ENCODE measurements at places on chromosomes 2 and 18.

DNA sequence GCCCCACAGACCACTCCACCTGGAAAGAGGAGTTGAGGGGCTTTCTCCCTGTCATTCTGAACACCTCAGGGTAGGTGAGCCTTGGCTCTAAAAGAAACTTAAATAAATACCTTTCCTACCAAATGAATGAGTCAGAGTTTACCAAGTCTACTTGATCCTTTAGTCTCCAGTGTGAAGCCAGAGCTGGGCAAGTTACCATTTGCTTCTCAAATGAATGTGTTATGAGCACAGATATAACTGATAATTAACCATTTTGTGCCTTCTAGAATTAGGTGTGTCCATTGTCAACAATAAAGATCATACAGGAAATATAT is 347.7 kb downstream of the KIAA1328 start:
- DNase-seq: no peak

DNA sequence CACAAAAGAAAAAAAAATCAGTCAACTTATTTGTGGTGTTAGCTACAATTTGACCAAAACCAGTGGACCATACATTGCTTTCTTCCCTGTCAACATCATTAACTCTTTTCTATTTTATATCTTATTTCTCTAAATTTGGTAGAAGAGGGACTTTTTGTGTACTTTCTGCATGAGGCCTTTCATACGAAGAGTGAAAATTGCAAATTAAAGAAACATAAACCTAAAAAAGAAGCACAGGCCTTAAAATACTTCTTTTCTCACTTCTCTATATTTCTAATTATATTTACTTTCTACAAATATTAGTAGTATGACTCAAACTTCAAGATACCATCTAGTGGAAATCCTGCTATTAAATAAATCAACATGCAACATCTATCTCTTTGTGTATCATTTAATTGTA is 1073.4 kb upstream of the ZEB2 start:
- no peak for DNase-seq

- no peak for DNase-seq
Measured at GRCh38 chr2:238243496-238244076, 3.7 kb upstream of the HES6 start.

DNA sequence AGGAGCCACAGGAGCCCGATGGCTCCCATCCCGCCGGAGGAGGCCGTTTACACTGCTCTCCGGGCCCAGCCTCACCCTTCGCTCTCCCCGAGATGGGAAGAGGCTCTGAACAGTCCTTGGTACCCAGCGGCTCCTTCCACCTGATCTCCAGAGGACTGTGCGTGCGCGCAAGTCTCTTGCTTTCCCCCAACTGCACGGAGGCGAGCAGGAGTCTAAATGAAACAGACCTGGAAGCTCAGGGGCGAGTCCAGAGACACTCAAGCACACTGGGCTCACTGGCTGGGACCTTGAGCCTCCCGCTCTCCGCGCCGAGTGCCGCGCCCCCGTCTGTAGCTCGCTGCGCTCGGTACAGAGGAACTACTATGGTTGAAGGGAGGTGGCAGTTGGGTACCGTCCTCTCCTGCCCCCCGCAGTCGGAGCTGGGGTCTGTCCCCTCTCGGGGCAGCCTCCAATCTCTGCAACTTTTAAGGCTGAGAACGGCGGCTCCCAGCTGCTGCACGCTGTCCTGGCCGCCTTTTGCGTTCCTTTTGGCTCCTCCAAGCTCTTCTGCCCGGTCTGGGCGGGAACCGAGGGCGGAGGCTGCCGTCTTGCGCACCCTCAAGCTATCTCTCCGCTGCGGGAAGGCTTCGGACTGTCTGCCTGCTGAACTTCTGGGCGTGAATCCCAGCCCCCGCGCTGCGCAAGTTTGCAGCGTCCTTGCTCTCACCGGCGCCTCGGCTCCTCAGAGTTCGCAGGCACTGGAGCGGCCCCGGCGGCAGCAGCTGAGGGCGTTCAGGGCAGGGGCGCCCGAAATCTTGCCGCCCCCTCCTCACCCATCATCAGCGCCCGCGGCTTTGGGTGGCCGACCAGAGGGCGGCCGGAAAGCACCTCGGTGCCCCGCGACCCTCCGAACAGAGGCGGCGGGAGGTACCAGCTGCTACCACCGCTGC is 491 bp downstream of the ALK start:
- DNase-seq: no peak

DNA sequence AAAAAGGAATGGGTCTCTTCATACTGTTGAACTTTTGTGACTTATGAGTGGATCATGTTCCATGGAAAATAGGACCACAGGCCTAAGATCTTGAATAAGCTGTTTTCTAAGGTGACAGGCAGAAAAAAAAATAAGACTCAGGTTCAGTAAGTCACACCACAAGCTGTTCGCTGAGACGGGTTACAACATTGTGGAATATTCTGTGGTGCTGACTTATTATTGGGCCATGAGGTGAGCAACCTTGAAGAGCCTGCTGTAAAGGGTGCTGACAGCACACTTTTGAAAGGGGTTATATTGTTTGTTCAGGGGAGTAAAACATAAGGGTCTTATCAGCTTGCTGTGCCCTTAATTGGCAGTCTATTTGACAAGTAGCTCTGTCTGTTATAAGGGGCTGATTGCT is 439.8 kb upstream of the SLC14A2 start:
- DNase-seq: no peak

GRCh38 chr2:228105526-228106250 is 75.8 kb downstream of the SPHKAP start:
- no peak for DNase-seq

DNA sequence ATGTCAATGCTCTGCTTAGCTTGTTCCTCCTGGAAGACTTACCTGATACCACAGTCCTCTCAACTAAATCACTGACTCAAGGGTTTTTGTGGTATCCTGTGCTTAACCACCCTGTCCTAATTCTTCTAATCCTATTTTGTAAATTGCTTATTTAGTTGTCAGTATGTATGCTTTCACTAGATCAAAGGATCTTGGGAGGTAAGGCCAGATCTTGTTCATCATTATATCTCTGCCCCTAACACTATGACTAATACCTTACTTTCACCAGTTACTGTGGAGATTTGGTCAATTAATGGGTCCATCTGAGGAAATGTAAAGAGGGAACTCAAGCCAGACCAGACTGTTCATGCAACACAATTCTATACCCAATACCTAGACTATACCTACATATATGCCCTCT is 203.2 kb downstream of the GULP1 start:
- DNase-seq: no peak

GRCh38 chr2:145638675-145639074 is 1118.8 kb upstream of the ZEB2 start:
- DNase-seq: no peak

DNA sequence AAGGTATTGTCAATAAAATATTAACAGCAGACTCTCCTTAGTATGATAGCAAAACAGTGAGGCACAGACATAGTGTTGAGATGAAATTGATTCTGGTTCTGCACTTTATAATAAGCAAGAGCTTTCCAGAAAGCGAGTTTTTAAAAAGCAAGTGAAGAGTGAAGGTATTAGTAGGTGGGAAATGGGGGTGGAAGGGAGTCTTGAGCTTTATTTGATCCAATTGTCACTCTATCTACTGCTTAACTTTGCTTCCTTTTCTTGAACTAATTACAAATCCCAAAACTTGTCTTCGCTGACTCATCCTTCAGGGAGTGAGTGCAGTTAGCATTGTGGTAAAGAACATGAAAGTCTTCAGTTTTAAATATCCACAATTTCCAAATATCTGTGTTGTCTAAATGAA is 120.6 kb upstream of the BOD1L2 start:
- DNase-seq: no peak

- DNase-seq: no peak
Measured at GRCh38 chr18:12884406-12885323, 628 bp upstream of the PTPN2 start.

DNA sequence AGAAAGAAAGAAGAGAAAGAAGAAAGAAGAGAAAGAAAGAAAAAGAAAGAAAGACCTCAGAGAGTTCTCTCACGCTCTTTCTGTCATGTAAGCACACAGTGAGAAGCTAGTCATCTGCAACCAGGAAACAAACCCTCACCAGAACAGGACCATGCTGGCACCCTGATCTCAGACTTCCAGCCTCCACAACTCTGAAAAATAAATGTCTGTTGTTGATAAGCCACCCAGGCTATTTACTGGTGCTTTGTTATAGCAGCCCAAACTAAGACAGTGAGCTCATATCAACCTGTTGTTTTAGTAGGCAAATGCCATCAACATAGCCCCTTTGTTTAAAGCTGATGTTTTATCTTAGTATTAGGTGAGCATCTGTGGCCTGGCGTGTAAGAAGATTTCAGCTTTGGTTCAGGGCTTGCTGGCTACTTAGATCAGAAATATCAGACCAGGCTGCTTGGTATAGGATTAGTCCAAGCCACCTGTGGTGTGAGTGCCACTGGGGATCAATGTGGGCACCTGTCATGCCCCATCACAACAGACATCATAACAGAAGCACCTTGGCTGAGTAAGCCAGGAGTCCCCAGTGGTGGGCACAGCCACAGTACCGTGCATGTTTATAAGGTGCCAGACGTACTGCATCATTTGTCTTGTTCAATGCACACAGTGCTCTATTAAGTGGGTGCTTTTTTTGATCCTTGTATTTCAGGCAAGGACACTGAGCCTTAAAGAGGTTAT is 94.4 kb downstream of the LBH start:
- DNase-seq: no peak

GRCh38 chr18:77071711-77072292 is 60.8 kb downstream of the MBP start:
- DNase-seq: no peak

GRCh38 chr2:219493086-219493485 is 5.6 kb upstream of the GMPPA start:
- no peak for DNase-seq

DNA sequence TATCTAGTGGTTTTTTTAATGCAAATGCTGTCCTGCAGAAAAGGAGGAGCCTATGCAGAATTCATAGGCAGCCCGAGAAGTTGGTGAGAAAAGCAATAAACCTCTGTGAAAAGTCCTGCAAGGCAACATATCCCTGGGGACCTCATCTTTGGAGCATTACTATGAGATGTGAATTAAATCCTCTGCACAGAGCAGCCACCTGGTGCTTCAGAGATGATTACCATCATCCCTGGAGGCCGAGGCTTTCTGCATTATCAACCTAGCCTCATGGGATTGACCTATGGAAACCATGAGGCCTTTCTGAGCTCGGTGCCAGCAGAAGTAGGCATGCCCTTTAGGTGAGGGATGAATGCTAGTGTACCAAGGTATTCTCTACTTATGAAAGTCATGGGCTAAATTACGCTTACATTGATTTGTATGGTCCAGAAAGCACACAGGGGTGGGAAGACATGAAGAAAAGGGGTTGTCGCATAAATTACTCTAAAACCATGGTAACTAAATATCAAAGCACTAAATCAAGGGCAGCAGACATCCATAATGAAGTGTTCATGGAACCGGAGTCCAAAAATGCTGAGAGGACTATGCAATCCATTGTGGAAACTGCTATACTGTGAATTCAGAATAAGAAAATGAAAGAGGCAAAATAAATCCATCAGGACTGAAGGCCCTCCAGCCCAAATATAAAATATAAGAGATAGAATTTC is 623.5 kb upstream of the DDX18 start:
- no peak for DNase-seq

- no peak for DNase-seq
Measured at GRCh38 chr2:208224802-208225201, 30.1 kb downstream of the IDH1 start.

- no peak for DNase-seq
Measured at GRCh38 chr2:165772183-165772582, 21.9 kb downstream of the GALNT3 start.

- no peak for DNase-seq
Measured at GRCh38 chr2:232316461-232317330, 61.9 kb upstream of the ALPP start.

- DNase-seq: no peak
Measured at GRCh38 chr2:177599139-177599688, 206.6 kb downstream of the AGPS start.

DNA sequence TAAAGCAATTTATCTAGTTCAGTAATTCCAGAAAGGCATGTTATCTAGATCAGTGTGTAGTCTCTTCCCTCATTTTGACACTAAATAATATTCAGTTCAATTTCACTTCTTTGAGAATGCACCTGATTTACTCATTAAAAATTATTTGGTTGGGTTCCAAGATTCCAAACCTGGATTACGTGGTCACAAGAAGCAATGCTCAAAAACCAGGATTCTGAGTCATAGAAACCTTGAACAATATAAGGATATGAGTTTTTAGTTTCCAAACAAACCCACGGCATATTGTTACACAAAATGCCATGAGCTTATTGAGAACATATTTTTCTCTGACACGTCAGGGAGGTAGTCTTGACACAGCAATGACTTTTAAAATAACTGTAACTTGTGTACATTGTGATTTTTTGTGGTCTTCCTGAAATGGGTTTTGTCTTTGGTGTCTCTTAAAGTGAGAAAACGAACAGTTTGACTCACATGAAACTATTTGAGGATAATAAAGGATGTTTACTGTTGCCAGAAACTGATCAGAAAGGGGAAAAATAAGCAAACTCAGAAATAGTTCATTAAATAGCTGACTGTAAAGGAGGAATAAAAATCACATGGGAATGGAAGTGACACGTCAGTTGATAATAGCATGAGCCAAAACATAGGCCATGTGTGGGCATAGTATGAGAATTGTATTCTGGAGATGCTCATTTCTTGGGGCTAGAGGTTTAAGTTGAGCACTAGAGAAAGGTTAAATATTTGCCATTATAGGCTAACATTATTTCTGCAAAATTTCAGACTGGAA is 617.7 kb upstream of the CDH2 start:
- DNase-seq: no peak

- no peak for DNase-seq
Measured at GRCh38 chr2:96762529-96763311, 2.0 kb downstream of the CNNM4 start.

GRCh38 chr2:235567842-235568241 is 74.0 kb downstream of the AGAP1 start:
- no peak for DNase-seq

DNA sequence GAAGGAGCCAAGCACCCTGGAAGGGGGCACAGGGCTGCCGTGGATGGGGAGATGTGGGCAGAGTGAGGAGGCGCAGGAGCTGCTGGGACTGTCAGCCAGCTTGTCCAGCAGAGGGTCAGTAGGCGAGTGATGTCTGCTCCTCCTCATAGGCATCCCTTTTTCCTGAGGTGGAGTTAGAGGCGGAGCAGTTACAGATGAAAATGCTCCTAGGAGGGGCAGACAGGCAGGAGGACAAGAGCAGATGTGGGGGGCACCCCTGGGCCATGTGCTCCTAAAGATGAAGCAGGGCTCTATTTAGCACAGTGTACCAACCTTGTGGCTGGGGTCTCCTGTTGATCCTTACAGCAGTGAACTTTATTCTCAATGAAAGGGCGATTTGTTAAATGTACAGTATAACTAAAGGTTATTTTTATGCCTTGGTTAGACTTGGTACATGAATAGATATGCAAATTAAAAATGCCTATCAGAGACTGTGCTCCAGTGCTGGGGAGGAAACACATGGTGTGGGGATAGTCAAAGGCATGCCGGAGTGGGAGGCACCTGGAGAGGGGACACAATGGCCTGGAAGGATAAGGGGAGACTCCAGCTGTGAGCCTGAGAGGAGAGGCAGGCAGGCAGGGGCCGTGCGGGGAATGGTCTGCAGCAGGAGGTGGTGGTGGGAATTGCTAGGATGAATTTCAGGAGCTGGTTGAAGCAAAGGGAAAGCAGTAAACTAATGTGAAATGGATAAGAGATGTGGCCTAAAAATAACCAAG is 175.3 kb downstream of the CLIP4 start:
- no peak for DNase-seq
